ENCODE measurements at places on chromosomes 13 and 19.
A peak's percentile ranks its signal among the peaks of the same experiment; 100 is the strongest.

DNA sequence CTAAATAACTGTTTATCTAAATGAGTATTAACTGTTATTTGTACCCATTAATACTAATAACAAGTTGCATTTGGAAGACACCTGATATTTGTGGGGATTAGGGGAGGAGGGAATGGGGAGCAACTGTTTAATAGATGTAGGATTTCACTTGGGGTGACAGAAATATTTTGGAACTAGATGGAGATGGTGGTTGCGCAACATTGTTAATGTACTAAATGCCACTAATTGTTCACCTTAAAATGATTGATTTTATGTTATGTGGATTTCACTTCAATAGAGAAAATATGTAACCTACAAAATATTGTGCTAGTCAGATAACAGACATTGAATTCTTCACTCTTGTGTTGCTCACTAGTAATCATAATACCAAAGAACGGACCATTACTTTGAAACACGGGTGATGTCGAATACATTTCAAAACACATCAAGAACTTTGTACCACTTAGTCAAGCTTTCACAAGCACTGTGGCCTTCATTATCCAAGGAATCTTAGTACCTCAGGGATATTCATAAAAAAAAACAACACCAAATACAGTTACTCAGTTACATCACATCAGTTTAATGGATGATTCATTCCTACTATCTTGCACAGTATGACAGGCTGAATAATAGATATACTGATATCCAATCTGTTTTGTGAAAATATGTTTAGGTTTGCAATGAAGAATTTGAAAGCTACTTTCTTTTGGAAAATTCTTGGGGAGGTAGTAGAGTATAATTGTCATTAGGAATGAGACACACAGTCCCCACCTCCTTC, 721.8 kb downstream of the PCDH9 start:
- DNase-seq: no peak

GRCh38 chr13:40464337-40465014, 202.0 kb downstream of the FOXO1 start:
- no peak for DNase-seq

DNA sequence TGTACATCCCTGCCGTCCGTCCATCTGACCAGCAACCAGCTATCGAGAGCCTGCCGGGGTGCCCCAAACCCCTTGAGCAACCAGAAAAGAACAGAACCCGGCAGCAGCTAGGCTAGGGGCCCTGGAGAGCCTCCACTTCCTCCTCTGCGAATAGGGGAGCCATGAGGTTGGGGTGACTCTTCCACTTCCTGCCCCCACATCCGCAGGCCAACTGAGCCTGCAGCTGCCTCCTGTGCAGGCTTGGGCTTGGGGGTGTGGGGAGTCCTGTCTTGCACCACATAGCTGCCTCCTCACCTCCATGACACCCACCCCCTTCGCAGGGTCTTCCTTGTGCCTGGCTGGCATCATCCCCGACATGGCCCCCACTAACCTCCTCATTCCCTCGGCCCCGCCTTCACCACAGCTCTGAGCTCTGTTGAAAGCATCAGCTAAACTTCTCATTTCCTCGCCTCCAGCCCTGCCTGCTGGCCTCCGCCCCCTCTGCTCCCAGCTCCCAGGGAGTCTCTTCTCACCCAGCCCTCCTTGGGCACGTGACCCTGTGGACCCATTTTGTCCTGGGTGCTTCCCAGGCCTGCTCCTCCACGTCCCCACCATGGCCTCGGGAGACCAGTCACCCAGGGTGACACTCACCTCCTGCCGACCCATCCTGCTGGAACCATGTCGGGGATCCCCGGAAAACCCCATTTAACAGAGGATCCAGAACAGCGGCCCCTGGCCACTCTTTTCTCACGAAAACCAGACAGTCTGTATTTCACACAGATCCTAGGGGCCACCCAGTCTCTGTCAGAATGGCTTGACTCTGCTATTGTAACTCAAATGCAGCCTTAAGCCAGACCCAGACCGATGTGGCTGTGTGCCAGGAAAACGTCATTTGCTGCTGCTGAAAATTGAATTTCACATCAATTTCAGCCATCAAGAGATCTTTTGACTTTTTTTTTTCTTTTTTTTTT, 50.4 kb downstream of the MYO9B start:
- DNase-seq: peak; percentile 69

DNA sequence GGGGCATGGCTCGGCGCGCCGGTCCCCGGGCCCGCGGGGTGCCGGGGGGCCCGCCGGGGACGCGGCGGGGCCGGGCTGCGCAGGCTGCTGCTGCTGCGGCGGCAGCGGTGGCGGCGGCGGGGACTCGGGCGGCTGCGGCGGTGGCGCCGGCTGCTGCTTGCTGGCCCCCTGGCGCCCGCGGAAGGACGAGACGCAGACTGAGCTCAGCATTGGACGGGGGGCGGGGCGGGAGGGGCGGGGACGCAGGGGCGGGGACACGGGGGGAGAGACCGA, 368 bp downstream of the KCNC3 start:
- no peak for DNase-seq

DNA sequence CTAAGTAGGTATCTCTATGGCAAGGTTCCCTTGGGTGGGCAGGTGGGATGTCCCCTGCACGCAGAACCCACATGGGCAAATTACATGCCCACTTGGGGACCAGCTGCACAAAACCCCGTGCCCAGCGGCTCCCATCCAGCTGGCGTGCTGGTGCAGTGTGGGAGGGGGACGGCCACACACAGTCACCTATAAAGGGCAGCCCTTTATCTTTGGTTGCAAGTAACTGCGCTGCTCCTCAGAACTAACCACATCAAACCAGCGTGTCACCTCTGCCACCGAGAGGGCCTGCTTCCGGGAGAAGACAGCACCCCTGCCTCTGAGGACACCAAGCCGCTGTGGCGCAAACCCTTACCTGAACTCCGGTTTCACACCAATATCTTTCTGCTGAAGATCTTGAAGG, 32.2 kb downstream of the ANKRD27 start:
- DNase-seq: no peak

GRCh38 chr19:19619181-19619848, 828 bp upstream of the PBX4 start:
- DNase-seq: peak; percentile 33

DNA sequence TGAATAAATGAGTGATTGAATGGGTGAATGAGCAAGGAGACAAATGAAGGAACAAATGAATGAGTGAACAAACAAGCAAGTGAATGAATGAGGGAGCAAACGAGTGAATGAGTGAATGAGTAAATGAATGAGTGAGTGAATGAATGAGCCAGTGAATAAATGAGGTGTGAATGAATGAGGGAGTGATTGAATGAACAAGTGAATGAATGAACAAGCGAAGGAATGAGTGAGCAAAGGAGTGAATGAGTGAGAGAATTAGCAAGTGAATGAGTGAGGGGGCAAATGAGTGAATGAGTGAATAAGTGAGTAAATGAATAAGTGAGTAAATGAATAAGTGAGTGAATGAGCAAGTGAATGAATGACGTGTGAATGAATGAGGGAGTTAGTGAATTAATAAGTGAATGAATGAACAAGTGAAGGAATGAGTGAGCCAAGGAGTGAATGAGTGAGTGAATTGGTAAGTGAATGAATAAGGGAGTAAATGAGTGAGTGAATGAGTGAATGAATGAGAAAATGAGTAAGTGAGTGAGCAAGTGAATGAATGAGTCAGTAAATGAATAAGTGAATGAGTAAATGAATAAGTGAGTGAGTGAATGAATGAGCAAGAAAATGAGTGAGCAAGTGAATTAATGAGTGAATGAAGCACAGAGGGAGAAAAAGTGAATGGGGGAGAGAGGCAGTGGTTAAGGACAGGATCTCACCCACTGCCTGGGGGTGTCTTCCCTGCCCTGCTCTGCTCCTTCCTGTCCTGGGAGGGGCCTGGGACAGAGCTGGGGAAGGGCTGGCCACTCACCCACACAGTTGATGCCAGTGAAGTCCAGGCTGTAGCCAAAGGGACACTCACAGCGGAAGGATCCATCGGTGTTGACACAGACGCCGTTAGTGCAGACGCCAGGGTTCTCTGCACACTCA, 36.4 kb downstream of the CCL25 start:
- DNase-seq: no peak

DNA sequence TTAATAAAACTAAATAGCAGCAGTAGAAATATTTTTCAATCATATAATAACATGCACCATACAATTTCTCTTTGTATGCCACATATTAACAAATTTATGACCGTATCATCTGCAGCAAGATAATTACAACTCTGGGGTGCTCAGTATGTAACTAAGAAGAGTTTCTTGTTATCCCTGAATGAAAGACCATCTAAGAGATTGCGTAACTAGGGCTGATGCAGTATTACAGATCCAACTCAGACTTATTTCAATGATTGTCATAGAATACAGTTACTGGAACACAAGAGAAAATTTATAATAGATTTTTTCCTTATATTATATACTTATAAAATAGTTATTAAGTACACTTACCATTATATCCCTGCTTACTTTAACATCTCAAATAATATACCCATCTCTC, 305.1 kb downstream of the SLITRK1 start:
- no peak for DNase-seq

- DNase-seq: no peak
Observed at GRCh38 chr19:13208672-13209483, 58.7 kb downstream of the IER2 start.

DNA sequence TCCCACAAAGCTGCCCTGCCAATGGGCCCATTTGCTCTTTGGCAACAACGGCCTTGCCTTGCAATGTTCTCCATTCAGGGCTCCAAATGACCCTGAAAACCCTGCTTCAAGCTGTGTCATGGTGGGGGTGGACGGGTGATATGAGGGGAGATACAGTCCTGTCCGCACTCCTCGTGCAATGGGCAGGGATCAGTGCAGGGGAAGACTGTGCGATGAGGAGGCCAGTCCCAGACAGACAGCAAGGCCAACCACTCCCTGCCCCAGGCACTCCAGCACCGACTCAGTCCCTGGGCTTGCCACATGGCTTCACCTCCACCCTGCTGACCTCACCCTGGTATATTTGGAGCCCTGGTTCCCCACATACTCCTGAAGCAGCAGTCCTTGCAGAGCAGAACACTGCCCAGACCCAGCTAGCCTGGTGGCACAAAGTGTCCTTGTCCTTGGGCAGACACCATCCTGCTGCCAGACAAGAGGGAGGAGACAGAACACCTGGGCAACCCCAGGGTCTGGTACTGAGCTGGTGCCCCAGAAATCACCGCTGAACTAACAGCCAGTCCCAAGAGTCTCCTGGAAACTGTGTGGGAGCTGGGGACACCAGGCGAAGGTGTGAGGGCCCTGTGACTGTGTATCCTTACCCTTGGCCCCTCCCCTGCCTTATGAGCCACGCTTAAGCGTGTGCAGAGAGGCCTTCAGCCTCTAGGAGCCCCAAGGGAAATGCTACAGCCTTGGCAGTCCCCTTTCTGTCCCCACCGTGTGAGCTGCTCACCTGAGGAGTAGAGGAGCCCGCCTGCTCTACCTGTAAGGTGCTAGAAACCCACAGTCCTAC, 9.1 kb upstream of the SLC35E1 start:
- no peak for DNase-seq

- no peak for DNase-seq
Observed at GRCh38 chr19:5117421-5117820, 148.5 kb downstream of the KDM4B start.

GRCh38 chr19:42199440-42200115, 17.9 kb downstream of the DEDD2 start:
- no peak for DNase-seq

DNA sequence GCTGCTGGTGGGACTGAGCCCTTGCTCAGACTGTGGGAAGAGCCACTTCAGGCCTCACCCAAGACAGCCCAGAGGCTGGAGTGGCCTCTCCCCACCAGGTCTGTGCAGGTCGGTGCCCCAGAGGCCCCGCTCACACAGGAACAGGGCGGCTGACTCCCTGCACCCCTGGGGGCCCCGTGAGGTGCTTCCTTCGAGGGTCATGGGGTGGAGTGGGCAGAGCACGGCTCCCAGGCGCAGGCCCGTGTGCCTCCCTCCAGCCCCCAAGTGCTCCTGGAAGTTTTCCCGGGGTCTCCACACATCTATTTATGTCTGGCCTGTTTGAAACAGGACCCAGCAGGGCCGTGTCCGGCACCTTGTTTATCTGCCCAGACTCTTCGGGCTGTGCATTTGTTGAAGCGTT, 9.5 kb upstream of the TMEM255B start:
- DNase-seq: no peak

- DNase-seq: no peak
Observed at GRCh38 chr13:21733475-21734263, 62.8 kb downstream of the FGF9 start.

DNA sequence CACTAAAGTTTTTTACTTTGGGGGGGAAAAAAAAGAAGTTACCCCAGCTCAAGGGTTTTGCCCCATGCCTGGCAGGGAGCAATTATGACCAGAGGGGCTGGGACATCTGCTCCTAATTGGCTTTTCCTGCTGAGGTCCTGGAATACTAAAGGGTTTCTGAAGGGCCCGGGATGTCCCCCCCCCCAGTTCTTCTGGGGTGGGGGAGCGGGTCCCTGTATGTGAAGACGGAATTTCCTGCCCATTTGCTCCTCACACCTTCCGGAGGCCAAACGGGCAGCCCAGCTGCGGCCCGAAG, 1.1 kb upstream of the DLL3 start:
- DNase-seq: peak; percentile 95

DNA sequence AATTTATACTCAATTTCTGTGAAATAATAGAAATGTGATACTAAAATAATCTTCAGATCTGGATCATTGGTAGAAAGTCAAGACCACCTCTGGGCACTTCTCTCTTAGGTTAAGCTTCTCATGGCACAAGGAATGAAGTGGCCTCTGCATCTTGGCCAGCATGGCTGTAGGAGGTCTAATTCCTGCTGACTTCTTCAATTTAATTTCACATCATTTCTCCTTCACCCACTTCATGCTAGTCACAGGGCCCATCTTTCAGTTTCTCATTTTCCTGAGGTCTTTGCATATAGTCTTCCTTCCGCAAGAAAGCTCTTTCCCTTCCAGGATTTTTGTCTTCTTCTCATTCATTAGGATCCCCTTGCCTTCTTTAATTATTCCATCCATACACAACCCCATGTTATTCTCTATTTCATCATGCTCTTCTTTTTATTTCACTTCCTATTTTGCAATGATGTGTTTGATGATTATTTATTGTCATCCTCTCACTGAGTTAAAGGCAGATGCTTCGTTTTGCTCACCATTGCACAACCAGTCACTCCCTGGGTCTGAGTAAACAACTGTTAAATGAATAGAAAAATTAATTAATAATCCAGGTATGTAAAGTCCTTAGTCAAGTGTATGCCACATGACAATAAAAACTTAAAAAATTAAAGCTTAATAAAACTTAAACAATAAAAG, 397.4 kb downstream of the SPRY2 start:
- DNase-seq: no peak

GRCh38 chr13:80469853-80470381, 129.0 kb upstream of the SPRY2 start:
- no peak for DNase-seq

DNA sequence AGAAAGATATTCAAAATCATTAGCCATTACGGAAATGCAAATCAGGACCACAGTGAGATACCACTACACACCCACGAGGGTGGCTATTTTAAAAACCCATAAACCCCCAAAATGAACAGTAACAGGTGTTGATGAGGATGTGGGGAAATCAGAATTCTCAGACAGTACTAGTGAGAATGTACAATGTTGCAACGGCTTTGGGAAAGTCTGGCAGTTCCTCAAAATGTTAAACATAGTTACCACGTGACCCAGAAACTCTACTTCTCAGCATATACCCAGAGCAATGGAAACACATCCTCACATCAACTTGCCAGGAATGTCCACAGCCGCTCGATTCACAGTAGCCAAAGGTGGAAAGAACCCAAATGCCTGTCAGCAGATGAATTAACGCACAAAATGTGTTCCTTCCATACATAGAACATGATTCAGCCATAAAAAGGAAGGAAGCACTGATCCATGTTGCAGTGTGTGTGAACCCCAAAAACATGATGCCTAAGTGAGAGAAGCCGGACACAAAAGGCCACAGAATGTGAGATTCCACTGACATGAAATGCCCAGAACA, 7.0 kb downstream of the PLVAP start:
- DNase-seq: no peak

- DNase-seq: no peak
Observed at GRCh38 chr13:91739751-91740150, 341.3 kb downstream of the GPC5 start.

Measured in NCI-H82 (cell line).